ENCODE measurements at places on chromosomes 5 and 9. TPM values are rescaled to one million over a fixed set of nuclear protein-coding genes. Genes with fewer than 3 reads are reported as not detected.
A peak's percentile ranks its signal among the peaks of the same experiment; 100 is the strongest.

Gene DND1
- 0.47 TPM for total RNA-seq

Gene COL27A1
- 6.4 TPM for total RNA-seq

Gene PCDHGA5
- total RNA-seq, result 4.9 TPM

Gene CCL27
- 0.41 TPM for total RNA-seq

DNA sequence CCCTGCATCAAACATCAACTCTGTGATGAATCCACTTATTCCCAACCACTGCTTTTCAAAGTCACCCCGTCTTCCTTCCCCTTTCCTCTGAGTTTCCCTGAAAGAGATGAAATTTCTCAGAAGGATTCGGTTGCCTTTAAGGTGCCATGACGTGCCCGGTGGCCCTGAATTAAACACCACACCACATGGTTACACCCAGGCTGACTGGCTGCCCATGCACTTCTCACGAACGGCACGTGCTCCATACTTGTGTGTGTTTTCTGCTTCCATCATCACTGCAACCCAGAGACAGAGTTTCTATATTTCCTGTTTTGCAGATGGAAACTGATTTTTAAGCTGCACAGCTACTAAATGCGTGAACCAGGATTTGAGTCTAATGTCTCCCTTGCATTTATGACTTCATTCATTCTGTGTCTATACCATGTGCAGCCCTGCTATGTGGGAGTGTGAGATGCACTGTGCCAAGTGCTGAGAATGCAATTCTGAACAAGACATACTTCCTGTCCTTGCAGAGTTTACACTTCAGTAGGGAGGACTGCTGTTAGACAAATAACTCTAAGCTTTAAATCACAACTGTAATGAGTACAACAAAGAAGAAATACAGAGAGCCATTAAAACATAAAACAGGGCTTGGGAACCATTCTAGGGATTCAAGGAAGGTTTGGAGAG lies 162.9 kb downstream of the NXNL2 start:
- no peak for DNase-seq

- DNase-seq, result no peak
Observed at GRCh38 chr5:124952079-124952478, 205.6 kb upstream of the ZNF608 start.

DNA sequence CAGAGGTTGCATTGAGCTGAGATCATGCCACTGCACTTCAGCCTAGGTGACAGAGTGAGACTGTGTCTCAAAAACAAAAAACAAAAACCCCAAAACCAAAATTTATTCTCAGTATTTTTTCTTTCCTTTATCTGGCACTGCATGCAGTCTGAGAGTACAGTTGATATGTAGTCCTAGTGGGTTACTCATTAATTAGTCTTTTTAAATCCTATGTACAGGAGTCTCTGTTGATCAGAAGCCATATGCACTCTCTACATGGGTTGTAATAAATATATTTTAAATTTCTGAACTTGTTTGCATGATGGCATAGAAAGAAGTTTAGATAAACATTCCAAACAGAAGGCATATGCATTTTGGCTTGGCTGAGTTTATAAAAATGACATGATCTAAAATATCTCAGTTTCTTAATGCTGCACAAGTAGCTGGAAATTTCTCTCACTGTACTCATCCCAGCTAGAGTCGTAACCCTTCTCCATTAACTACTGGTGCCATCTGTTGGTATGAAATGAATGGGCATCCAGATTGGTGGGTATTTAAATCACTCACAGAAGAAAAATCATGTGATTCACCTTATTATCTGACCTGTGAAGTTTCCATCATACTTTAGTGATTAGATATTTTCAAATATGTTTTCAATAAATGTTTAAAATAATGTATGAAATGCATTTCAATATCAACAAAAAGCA lies 284.8 kb downstream of the CTNND2 start:
- no peak for DNase-seq

- no peak for DNase-seq
Observed at GRCh38 chr9:124776618-124776953, 347 bp upstream of the OLFML2A start.

- no peak for DNase-seq
Observed at GRCh38 chr9:32877103-32877502, 93.8 kb downstream of the TMEM215 start.

DNA sequence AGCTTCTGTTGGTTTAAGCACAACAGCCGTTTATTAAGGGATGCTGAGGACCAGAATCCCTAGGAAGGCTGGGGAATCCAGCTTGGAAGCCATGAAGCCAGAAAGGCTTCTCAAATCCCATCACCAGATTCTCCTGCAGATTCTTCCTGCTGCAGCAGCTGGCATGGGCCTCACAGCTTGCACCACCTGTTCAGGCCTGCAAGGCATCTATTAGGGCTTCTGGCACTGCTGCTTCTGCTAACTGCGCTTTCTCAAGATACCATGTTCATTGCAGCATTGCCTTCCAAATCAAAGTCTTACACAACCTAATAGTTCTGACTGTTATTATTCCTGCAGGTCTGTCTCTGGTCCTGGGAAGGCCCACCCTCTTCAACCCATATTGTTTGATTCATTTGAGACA lies 51.2 kb upstream of the ZNF366 start:
- no peak for DNase-seq

DNA sequence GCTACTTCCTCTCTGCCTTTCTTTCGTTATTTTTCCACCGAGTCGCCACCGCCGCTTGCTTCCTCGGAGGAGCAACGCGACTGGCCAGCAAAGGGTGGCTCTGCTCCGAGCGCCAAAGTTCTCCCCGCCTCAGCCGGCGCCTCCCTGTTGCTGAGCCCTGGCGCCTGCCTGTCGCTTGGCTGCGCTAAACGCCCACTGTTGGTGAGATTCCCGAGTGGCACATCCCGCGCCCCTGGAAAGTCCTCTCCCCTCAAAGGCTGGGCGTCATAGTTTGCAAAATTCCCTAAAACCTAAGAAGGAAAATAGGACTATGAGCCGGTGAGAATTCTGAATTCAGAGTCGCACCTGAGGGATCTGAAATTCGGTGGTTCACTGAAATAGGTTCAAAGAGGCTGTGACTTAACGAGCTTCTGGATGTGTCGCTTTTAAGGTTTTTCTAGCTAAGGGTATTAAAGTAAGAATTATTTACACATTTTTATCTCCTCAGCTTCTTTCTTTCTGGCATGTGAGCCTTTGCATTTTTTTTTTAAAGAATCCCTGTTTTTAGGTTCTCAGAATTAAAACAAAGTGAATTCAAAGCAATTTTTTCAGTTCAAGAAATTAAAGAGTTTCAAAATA lies at the start of gene GRIN3A:
TSS of gene GRIN3A (minus strand) at position 82 of the 618 bp plus-strand sequence. CDS start 668 bp downstream, outside the sequence.
- peak; percentile 36 for DNase-seq

DNA sequence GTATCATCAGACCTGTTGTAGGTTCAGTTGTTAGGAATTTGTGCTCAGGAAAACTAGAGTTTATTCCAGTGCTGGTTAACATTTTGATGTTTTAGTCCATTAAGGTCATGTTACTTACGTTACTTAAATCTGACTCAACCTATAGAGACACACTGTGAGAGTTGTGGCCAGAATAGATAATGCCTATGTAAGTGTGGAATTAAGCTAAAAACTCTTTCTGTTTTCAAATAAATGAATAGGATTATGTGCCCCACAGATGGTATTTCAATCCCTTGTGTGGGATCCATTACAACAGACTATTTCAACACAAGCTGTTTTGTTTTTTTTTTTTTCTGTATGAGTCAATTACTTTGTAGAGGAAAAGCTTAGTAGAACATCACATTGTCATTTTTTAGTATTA lies 68.1 kb downstream of the MEGF10 start:
- no peak for DNase-seq

- no peak for DNase-seq
Observed at GRCh38 chr9:96491079-96491879, 41.3 kb downstream of the HABP4 start.

All from left ventricle myocardium inferior (tissue), 1 donor.